ENCODE measurements at places on chromosomes 1 and 21.

GRCh38 chr1:165840423-165840822 lies 13.0 kb downstream of the UCK2 start:
- no peak for DNase-seq

GRCh38 chr1:147238053-147238902 lies 4.2 kb upstream of the CHD1L start:
- DNase-seq = no peak

GRCh38 chr1:247443641-247444040 lies 14.3 kb downstream of the OR2B11 start:
- no peak for DNase-seq

DNA sequence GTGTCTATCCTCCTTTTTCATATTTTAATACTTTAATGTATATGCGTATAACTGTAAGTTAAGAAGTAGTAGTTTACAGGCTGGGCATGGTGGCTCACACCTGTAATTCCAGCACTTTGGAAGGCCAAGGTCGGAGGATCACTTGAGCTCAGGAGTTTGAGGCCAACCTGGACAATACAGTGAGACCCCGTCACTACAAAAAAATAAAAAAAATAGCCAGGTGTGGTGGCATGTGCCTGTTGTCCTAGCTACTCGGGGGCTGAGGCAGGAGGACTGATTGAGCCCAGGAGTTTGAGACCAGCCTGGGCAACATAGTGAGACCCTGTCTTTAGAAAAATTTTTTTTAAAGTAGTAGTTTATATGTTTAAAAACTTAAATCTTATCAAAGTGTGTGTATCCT lies 22.3 kb downstream of the ATPAF1 start:
- no peak for DNase-seq

GRCh38 chr1:115546846-115547245 lies 94.9 kb upstream of the VANGL1 start:
- DNase-seq = no peak

DNA sequence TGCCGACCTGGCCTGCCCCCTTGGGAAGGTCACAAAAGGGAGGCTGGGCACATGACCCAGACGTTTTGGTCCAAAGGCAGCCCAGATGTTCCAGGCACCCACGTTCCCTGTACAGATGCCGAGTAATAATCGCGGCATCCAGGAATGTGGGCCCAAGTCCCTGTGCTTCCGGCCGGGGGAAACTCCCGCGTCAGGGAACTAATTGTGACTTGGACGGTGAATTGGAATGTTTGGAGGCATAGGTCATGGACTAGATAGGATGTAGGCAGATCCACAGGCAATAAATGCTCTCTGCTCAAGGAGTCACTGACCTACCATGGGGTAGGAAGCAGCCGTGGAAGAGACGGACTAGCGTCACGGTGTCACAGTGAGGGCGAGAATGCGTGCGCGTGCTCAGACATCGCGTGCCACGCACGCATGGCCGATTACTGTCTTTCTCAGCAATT lies 178.4 kb downstream of the DUSP10 start:
- DNase-seq = no peak

DNA sequence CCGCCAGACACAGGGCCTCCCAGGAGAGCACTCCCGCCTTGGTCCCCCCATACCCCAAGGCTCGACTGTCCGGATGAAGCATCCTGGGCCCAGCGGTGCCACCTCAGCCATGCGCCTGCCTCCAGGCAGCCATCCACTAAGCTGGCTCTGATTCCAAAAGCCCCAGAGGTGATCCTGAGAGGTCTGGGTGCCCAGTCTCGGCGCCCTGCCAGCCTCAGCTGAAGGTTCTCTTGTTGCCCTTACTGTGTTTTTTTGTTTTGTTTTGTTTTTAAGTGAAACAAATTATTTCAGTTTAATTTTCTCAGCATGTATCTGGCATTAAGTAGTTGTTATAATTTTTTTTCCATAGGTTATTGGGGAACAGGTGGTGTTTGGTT lies 44.9 kb downstream of the NUAK2 start:
- DNase-seq = no peak

DNA sequence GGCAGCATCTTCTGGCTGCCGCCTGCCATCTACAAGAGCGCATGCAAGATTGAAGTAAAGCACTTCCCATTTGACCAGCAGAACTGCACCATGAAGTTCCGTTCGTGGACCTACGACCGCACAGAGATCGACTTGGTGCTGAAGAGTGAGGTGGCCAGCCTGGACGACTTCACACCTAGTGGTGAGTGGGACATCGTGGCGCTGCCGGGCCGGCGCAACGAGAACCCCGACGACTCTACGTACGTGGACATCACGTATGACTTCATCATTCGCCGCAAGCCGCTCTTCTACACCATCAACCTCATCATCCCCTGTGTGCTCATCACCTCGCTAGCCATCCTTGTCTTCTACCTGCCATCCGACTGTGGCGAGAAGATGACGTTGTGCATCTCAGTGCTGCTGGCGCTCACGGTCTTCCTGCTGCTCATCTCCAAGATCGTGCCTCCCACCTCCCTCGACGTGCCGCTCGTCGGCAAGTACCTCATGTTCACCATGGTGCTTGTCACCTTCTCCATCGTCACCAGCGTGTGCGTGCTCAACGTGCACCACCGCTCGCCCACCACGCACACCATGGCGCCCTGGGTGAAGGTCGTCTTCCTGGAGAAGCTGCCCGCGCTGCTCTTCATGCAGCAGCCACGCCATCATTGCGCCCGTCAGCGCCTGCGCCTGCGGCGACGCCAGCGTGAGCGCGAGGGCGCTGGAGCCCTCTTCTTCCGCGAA lies 3.8 kb downstream of the CHRNB2 start:
- DNase-seq = no peak

GRCh38 chr1:67440339-67440738 lies 10.1 kb upstream of the SERBP1 start:
- no peak for DNase-seq

DNA sequence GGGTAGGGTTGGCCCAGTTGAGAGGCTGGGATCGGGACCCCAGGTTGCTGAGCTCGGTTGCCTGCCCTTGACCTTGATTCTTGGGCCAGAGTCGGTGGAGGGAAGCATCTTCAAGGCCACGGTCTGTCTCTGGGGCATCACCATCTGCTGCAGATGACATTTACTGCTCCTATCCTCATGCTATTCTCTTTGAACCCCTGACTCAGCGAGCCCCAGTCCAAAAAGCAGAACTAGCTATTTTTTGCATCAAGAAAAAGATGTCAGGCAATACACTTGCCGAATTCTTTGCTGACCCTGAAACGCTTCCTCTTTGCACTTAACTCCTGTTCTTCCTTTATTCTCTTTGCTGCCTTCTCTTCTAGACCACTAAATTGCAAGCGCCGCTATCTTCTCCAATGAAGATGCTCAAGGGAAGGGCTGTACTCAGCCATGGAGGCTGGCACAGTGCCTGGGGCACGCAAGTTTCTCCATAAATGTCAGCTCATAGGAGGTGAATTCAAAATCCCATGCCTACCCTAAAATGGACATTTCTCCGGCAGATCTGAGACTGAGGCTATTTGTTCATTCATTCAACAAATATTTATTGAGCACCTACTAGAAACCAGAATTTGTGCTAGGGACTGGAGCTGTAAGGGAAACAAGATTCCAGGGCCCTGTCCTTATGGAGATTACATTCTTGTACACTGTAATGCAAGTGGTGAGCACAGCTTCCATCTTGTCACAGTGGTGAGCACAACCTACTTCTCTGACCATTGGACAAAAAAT lies 20.5 kb upstream of the CAPZB start:
- DNase-seq = no peak

DNA sequence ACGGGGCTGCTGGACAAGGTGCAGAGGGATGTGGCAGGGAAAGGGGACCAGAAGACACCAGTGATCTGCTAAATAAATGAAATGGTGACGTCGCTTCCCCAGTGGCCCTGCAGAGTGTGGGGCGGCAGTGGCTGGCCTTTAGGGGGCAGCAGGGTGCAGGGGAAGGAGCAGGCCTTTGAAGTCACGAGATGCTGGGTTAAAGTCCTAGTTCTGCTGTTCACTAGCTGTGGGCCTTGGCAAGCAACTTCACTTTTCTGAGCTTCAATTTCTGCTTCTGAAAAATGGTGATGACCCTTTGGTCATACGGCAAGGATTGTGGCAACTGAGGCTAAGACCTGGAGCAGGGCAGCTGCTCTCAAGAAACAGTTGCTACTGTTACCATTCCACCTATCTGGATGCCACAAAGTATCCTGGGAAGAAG lies 9.2 kb upstream of the GALE start:
- DNase-seq = peak; percentile 79

Data from stimulated activated naive CD8-positive, alpha-beta T cell treated with anti-CD3 and anti-CD28 coated beads, Interleukin-15, amount 100 ng/mL, for 72 hours (primary cell).